ENCODE measurements at places on chromosomes 1 and 21. TPM values are rescaled to one million over a fixed set of nuclear protein-coding genes. Genes with fewer than 3 reads are reported as not detected.

LCE1A gene
- not detected for total RNA-seq

AMY1A gene
- total RNA-seq = not detected

- no peak for DNase-seq
These were observed 44.7 kb downstream of the PLEKHA6 start for GRCh38 chr1:204314893-204315658.

DNA sequence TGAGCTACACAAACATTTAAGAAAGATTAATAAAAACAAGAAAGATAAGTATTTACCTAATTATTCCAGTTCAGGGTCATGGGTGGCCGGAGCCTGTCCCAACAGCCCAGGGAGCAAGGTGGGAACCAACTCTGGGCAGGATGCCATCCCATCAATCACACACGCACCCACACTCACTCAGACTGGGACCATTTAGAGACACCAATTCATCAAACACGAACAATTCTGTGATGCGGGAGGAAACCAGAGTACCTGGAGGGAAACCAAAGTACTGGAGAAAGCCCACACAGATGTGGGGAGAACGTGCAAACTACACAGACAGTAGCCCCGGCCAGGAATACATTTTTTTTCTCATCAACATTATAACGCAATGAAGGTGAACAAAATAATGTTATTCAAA is 16.2 kb downstream of the WASF2 start:
- no peak for DNase-seq

- no peak for DNase-seq
These were observed 2.6 kb downstream of the KCNA3 start for GRCh38 chr1:110672001-110672752.
